Activated naive CD4-positive, alpha-beta T cell treated with anti-CD3 and anti-CD28 coated beads for 36 hours (primary cell): ENCODE measurements at places on chromosomes 1 and 21. TPM values are rescaled to one million over a fixed set of nuclear protein-coding genes. Genes with fewer than 3 reads are reported as not detected.

DNA sequence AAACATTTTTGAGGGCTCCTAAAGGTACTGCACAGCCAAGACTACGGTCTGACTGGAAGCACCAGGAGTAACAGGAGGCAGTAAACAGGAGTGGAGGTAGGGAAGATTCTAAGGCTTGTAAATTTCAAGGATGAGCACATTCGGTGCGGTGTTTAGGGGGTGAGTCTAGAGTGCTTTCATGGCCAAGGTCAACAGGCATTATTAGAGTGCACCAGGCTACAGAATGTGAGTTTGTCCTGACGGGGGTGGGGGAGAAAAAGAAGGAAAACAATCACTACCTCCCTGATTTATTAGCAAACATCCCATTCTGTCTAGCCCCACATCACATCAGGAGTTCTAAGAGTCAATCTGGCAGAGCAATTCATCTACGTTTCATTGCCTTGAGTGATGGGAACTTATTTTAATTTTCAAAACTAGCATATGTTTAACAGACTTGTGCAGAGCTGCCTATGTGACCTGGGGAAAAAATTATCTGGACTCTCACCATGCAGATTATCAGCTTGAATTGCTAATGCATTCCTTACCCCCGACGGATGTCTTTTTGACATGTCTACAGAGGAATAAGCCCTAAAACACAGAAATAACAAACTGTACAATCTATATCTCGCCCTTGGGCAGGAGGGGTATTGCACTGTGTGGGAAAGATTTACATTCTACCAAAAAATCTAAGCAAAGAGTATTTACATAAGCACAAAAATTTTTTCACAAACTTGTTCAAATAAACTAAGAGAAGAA lies 45.0 kb downstream of the APP start:
- peaks cover 11% of the 10 kb centered on the region for H3K4me1 ChIP-seq
- no peak for DNase-seq
- no peak overlapping the region for H3K27ac ChIP-seq

- no peaks in the 10 kb centered on the region for H3K36me3 ChIP-seq
- no peak overlapping the region for H3K27ac ChIP-seq
- H3K4me3 ChIP-seq = no peak overlapping the region
- no peak for DNase-seq
Measured at GRCh38 chr1:3539707-3540425, 71.4 kb downstream of the MEGF6 start.

- H3K27ac ChIP-seq = no peak overlapping the region
- no peaks in the 10 kb centered on the region for H3K27me3 ChIP-seq
- H3K4me3 ChIP-seq = no peak overlapping the region
- DNase-seq = no peak
Measured at GRCh38 chr21:35861661-35862060, 198.7 kb downstream of the SETD4 start.

DNA sequence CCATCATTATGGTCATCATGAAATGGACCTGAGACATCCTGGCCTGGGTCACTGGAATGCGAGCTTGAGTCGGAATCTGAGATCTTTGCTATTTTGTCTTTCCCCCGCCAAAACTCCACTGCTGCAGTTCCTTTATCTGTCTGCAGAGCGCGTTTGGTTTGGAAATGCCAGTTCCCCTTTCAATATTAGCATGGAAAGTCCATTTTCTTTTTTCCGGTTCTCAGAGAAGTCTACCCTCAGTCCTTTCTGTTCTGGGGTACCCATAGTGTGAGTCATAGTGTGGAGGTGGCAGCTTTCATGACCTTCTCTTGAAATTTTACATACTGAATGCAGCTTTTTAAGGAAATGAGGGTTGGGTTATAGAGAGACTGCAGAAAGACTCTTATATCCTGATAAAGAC lies 14.6 kb downstream of the CACNA1E start:
- H3K27me3 ChIP-seq = peaks cover 21% of the 10 kb centered on the region
- no peaks in the 10 kb centered on the region for H3K36me3 ChIP-seq
- no peak overlapping the region for H3K4me3 ChIP-seq
- DNase-seq = no peak
- no peaks in the 10 kb centered on the region for H3K4me1 ChIP-seq

YBEY gene
- 9.9 TPM for total RNA-seq

FAM229A gene
- total RNA-seq = 3.4 TPM
